ENCODE measurements at places on chromosomes 16 and 17. TPM values are rescaled to one million over a fixed set of nuclear protein-coding genes. Genes with fewer than 3 reads are reported as not detected.

The AIPL1 gene
- total RNA-seq, result not detected

DNA sequence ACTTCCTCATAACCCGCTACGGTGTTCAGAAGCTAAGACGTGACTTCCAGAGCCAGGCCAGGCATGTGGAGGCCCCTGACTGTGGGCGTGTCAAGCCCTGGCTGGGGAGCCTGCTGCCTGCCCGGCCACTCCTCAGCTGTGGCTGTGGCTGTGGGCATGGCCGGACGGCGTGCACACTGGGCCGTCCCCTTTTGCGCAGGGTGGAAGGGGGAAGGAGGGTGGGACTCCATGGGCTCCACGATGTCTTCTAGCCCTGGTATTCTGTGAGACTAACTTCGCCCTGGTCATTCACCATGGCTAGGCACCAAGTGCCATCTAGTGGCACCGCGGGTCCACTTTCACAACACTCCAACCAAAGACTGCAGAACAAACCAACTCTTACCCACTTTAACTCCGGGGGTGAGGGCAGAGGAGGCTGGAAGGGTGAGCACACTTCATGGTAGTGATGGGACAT, 67.9 kb downstream of the N4BP1 start:
- DNase-seq, result peak; percentile 41
- no peaks in the 10 kb centered on the region for H3K27me3 ChIP-seq
- H3K36me3 ChIP-seq, result peaks cover 53% of the 10 kb centered on the region
- no peak overlapping the region for H3K27ac ChIP-seq
- H3K4me3 ChIP-seq, result no peak overlapping the region
- peaks cover 24% of the 10 kb centered on the region for H3K4me1 ChIP-seq

DNA sequence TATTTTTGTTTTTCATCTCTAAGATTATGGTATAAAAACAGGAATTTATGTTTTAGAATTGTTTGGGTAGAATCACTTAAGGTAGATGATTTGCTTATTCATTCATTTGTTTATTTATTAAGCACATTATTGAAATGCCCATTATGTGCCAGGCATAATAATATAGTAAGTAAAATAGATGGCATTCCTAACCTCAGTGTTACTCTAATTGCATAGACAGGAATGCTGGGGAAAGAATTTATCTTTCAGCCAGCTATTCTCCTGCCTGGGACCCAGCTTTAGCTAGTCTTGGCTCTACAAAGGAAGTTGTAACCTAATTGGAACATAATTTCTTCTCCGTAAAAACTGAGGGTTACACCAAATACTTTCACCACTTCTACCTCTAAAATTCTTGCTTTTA, 44.6 kb downstream of the NFAT5 start:
- H3K36me3 ChIP-seq, result peaks cover 12% of the 10 kb centered on the region
- H3K27ac ChIP-seq, result no peak overlapping the region
- H3K4me1 ChIP-seq, result peaks cover 32% of the 10 kb centered on the region
- no peak overlapping the region for H3K4me3 ChIP-seq
- H3K27me3 ChIP-seq, result no peaks in the 10 kb centered on the region
- no peak for DNase-seq

DNA sequence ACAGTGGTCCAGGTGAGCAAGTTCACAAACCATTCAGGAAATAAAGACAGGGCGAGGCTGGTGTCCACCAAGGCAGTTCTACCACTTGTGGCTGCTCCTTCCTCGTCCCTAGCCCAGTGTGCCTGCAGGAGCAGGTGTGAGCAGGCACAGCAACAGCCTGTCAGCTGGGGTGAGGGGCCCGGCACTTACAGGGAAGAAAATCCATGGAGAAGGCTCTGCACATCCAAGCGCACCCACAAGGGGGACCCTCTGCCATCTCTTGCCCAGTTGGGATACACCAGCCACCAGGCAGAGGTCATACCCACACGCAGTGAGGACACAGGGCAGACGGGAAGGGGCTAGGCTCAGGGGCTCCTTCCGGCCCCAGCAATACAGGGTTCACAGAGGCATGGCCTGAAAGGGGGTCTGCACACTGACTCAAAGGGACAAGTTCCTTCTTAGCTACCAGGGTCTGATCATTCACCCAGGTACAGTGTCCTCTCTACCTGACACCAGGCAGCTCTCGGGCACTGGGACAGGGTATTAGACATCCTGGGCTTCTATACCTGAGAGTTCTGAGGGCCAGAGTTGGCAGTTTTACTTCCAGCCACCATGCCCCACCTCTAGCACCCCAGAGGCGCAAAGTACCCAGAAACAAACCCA, 27.0 kb downstream of the CDIP1 start:
- H3K4me1 ChIP-seq, result peaks cover 69% of the 10 kb centered on the region
- peak overlapping the region; percentile 75 for H3K27ac ChIP-seq
- no peak for DNase-seq
- no peaks in the 10 kb centered on the region for H3K27me3 ChIP-seq
- peaks cover 75% of the 10 kb centered on the region for H3K36me3 ChIP-seq

DNA sequence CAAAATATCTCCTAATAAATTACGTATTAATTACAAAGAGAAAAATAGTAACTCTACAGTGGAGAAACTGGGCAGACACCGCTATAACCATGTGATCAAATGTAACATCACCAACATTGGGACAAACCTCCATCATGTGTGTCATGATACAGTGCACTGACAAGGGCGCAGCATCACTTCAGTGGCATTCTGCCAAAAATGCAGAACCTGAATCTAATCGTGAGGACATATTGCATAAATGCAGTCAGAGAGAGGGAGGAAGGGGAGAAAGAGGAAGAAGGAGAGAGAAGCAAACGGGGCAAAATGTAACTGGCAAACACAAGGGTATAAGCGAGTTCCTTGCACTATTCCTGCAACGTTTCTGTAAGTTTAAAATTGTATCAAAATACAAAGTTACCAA, 74.2 kb upstream of the MARCHF10 start:
- no peak overlapping the region for H3K27ac ChIP-seq
- H3K27me3 ChIP-seq, result peaks cover 27% of the 10 kb centered on the region
- no peaks in the 10 kb centered on the region for H3K4me1 ChIP-seq
- DNase-seq, result no peak
- no peak overlapping the region for H3K4me3 ChIP-seq
